ENCODE measurements at places on chromosomes 1 and 21.

DNA sequence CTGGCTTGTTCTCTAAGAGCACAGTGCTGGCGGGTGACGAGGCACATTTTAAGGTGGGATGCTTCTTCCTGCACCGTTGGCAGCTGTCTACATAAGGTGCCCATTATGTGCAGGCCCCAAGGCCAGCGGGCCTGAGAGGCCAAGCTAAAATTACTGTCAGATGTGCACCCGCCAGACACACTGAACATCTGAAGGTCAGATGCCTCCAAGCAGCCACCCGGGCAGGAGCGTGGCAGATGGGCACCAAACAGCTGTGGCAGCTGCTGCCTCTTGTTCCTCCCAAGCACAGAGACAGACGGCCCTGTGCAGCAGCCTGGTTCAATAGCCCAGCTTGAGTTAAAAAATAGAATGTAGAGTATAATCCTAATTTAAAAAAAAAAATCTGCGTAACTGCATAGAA lies 211.9 kb upstream of the EDN2 start:
- DNase-seq: no peak

GRCh38 chr1:55636696-55637095 lies 421.5 kb upstream of the USP24 start:
- no peak for DNase-seq

DNA sequence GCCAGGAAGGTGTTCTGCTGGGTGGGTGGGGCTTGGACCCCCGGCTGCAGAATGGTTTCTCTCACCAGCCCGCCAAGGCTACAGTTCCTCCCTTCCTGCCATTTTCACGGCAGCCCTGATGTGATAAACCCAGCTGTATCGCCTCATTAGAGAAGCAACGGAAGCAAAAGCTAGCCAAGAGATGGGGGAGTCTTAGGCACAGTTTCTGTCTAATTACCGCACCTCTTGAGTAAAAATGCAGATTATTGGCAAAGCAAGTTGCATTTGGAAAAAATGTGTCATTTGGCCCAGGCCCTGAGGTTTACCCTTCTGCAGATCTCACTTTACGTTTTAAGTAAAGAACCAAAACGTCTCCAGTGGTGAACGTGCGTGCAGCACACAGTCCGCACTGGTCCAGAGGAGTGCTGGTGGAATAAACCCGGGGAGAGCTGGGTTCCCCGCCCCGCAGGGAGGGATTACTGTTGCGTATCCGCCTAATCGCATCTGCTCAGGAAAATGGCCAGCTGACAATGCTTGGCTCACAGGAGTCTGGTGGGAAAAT lies 109.9 kb downstream of the GALNT2 start:
- DNase-seq: no peak

GRCh38 chr1:26731233-26731902 lies 35.6 kb downstream of the ARID1A start:
- DNase-seq: no peak

- DNase-seq: no peak
Observed at GRCh38 chr1:58248791-58249190, 297.7 kb downstream of the OMA1 start.

DNA sequence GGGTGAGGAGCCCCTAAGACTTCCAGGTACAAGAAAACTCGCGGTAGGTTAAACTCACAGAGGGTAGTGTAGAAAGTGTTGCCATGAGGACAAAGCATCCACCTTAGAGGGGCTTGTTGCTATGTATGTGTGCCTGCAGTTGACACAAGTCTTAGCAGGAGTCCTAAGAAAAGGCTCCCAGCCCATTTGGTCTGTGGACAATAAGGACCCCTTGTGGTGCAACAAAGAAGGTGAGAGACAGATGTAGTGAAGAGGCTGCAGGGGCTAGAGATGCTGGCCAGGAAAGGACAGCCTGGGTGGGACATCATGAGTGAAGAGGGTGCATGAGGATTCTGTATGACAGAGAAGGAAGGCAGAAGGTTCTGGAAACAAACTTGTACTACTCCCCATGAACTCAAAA lies 36.3 kb upstream of the IL10 start:
- DNase-seq: peak; percentile 65

GRCh38 chr1:60427194-60427593 lies 353.6 kb upstream of the C1orf87 start:
- DNase-seq: no peak

GRCh38 chr1:86975993-86976550 lies 61.6 kb downstream of the HS2ST1 start:
- no peak for DNase-seq

DNA sequence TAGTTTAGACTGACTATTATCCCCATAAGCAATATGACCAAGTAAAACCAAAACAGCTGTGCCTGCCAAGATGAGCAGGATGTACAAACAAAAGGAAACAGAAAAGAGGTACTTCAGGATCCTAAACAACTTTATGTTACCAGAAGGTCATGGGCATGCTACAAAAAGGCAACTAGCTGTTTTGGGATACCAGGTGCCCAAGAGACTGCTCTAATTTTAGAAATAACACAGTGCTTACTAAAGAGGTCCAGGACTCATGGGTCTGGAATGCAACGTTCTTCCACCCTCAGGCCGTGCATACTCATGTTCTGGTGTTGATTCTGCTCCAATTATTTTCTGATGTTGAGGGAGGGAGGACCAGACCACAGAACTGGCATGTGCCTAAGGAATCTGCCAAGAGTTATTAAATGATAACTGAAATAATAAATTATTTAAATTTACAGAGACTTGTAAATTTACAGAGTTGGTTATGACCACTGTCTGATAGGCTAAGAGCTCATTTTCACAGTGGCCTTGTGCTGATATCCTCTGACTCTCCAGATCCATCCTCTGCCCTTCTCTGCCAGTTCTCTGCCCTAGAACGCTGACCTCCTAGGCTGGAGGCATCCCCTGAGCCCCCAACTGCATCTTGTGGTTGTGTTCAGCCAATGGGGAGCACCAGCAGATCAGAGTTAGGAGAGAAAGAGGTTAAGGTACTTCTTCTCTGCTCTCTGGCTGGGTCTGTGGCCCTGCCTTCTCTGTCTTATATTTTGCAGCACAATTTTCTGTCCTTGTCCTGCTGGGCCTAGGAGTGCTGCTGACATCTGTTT lies 37.7 kb upstream of the BCL10 start:
- DNase-seq: no peak

DNA sequence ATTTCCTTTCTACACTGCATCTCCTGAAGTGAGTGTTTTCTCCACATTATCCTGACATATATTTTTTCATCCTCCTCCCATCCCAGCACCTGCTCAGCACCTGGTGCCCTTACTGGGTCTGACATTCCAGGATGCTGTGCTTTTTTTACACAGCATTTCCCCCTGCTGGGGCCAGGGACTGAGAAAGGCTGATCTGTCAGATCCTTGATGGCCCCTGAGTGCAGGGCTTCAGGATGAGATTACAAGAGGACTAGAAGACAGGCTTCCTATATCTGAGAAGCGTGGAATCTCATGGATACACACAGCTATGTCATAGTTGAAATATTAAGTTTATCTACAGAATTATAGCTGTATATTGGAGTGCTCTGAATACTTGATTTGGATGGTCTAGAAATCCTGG lies 24.4 kb downstream of the RCAN1 start:
- DNase-seq: no peak

GRCh38 chr21:37654596-37654995 lies 261.7 kb downstream of the KCNJ6 start:
- no peak for DNase-seq

DNA sequence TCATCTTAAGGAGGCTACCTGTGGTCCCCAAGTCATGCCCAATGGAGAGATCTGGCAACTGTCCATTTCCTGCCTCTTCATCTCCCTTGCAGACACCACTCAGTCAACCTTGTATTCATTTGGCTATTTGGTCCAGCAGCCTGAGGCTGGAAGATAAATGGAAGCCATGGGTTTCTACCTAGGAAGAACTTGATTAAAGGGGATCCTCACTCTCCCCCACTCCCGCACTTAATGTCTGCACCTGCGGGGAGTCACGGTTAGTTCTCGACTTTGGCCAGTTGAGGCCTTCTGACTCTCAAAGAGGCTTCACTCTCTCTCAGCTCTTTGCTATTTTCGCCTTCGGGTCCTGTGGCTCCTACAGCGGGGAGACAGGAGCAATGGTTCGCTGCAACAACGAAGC lies 8.4 kb upstream of the ATXN7L2 start:
- DNase-seq: no peak

DNA sequence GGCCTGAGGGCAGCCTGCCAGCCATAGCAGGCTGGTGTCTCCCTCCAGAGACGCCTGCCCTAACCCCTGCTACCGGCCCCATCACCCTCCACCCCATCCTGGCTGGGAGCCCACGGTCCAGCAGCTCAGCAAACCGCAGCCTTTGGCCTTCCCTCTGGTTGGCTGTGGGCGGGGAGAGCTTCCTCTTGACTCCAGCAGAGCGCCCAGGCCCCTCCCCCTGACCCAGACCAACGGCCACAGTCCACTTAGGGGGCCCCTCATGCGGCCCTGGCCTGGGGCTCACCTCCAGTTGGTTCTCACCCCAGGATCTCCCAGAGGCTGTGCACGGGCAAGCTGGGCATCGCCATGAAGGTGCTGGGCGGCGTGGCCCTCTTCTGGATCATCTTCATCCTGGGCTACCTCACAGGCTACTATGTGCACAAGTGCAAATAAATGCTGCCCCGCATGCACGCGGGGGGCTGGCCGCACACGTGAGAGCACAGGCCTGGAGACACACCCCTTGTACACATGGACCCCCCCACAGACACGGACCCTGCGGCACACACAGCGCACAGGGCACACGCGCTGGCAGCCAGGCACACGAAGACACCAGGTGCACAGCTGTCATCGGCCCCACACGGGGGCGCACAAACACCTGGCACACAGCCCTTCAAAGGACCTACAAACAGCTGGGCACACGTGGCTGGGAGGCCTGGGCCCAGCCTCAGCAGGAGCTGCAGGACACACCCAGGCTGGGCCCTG lies 3.1 kb downstream of the SMIM1 start:
- peak; percentile 50 for DNase-seq

- no peak for DNase-seq
Observed at GRCh38 chr1:38328278-38329035, 281.9 kb upstream of the POU3F1 start.

DNA sequence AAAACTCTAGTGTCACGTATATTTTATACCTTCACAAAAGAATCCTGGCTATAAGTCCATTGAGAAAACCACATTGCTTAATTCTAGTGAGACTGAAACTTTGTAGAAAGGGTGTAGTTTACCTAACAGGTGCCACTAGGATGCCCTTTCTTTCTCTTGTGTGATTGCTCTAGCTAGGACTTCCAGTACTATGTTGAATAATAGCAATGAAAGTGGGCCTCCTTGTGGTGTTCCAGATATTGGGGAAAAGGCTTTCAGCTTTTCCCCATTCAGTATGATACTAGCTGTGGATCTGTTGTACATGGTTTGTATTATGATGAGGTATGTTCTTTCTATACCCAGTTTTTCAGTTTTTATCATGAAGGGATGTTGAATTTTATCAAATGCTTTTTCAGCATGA lies 39.7 kb upstream of the CHODL start:
- no peak for DNase-seq

GRCh38 chr1:24257373-24257772 lies 61.8 kb upstream of the GRHL3 start:
- DNase-seq: no peak

DNA sequence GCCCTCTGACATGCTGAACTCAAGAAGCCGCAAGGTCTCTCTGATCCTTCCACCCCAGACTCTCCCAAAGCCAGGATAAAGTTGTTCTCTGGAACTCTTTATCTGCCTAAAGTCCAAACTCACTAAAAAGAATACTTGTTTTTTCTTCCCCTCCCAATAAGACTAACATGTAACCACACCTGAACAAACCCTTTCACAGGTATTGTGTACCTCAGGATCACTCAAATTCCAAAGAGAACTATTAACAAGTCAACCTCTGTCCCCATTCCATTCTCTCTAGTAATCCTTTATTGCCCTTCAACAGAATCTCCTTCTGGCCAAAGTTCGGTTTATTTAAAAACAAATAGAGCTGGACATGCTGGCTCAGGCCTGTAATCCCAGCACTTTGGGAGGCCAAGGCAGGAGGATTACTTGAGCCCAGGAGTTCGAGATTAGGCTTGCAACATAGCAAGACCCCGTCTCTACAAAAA lies 4.1 kb upstream of the TOE1 start:
- no peak for DNase-seq

GRCh38 chr1:97186381-97186780 lies 464.8 kb downstream of the PTBP2 start:
- no peak for DNase-seq

DNA sequence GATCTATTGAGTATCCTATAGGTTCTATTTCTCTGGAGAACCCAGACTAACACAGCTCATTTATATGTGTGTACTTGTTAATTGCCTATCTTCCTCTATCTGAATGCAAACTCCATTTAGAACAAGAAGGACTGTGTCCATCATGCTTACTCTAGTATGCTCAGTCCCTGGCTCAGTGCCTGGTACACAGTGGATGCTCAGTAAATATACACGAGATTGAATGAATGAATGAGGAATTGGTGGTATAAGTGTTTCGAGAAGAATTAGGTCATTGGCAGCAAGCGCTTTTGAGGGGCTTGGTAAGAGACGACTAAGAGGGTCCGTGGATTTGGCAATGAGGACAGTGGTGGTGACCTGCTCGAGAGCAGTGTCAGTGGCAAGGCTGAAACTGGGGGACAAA lies 112.5 kb downstream of the CSMD2 start:
- no peak for DNase-seq

GRCh38 chr1:202656951-202657646 lies 53.2 kb downstream of the SYT2 start:
- no peak for DNase-seq

GRCh38 chr21:45923146-45923545 lies 58.4 kb upstream of the COL6A1 start:
- DNase-seq: peak; percentile 67

DNA sequence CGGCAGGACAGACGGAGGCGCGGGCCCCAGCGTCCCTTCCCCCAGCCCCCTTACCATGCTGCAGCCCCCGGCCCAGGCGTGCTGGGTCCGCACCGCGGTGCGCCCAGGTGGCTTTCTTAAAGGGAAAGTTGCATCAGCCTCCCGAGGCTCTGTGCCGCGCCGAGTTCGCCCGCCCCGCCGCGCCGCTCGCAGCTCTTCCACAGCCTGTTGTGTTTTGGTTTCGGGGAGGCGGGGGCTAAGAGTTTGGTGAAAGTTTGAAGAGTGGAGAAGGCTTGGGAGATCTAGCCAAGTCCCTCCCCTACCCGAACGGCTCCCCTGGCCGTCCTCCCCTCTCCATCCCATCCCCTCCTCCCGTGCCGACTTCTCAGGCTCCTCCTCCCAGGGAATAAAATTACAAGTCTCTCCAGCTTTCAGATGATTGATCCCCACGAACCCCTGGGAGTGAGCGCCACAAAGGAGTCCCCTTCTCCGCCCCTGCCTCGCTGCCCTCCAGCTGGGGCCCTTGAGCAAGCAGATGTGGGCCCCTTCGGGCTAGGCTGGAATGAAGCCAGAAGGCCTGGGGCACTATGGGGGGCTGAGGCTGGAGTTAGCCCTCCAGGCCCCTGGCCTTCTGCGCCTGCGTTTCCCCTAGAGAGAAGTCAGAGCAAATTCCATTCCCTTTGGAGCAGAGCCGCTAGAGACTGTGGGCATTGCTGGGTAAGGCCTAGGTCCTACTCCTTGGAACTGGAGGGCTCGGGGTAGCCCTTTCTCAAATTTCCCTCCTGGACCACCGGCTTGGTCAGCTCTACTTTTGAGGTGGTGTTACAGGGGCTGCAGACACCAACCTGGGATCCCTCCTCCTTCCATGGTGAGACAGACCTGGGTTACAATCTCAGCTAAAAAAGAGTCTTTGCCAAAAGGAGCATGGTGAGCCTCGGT lies at the start of gene SLC6A9:
Gene SLC6A9, minus strand, starts transcription at position 211 of the 918 bp plus-strand sequence. CDS start 7,185 bp downstream, outside the sequence.
- peak; percentile 51 for DNase-seq

GRCh38 chr1:116769561-116769977 lies 15.3 kb downstream of the CD2 start:
- DNase-seq: peak; percentile 88

All from CD4-positive, alpha-beta memory T cell (primary cell).